Suppressor macrophage treated with lipopolysaccharide for 4 hours (primary cell): ENCODE measurements at places on chromosomes 6 and 20.

DNA sequence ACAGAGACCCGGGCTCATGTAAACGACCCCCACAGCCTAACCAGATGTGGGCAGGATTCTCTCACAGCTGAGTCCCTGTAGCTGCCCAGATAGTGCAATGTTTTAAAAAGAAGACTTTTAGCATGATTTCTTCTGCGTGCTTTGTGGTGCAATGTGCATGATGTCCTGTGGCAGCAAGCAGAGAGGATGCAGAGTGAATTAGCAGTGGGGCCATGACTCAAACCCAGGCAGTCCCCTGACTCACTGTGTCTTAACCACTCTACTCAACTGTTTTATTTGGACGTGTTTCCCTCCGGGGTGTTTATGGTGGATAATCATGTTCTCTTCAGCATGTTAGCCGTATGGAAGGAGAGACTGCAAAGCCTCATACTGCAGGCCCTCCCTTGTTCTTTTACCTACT, 247.9 kb downstream of the SLC24A3 start:
- DNase-seq = no peak

DNA sequence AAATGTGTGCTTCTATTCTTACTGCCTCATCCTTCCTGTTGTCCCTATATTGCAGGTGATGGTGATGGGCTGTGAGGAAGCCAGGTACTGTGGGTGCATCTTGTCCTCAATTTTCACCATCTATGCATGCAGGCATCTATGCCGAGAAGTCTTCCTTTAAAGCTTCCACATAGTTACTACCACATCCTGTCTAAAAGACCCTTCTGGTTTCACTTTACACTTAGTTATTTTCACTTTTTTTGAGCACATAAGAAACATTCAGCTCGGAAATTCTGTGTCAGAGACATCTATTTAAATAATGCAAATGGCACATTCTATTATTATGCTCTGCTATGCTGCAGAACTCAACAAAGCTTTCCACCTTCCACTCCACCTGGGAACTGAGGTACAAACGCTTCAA, 28.2 kb upstream of the FABP7 start:
- no peak for DNase-seq

DNA sequence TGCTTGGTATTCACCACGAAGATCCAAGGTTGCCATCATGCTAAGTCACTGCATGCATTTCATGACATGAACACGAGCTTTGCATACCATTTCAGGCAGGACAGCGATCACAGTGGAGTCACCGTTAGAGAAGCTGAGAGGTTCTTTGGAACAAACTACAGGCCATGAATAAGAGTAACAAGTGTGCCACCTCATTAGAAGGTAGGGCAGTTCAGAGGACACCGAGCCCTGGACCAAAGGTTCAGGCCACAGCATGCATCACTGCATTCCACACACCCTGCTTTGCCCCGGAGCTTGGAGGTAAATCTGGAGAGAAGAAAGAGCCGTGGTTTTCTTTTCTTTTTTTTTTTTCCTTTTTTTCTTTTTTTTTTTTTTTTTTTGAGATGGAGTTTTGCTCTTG, 66.9 kb upstream of the CDH4 start:
- no peak for DNase-seq

GRCh38 chr6:47094241-47094925, 52.3 kb upstream of the ADGRF1 start:
- peak; percentile 81 for DNase-seq

DNA sequence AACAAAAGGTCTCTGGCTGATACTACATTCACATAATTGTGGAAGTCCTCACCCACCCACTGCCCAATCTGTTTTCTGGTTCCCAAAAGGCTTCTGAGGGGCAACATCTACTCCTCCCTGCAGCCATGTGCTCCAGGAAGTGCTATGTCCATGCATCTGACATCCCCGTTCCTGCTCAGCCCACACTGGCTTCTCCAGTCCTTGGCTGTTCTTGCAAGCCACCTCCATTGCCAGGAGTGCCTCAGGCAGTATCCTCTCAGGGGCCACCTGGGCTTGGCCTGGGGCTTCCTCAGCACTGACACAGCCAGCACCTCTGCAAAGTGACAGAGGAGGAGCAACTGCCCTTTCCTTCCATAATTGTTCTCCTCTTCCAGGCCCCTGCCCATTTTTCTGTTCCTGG, 18.3 kb downstream of the ARHGAP18 start:
- no peak for DNase-seq

GRCh38 chr6:125019918-125020317, 57.7 kb downstream of the RNF217 start:
- DNase-seq = no peak

- peak; percentile 93 for DNase-seq
Observed at GRCh38 chr6:43702534-43703440, 15.2 kb upstream of the MRPS18A start.

GRCh38 chr20:16257021-16257420, 316.2 kb downstream of the KIF16B start:
- DNase-seq = no peak

DNA sequence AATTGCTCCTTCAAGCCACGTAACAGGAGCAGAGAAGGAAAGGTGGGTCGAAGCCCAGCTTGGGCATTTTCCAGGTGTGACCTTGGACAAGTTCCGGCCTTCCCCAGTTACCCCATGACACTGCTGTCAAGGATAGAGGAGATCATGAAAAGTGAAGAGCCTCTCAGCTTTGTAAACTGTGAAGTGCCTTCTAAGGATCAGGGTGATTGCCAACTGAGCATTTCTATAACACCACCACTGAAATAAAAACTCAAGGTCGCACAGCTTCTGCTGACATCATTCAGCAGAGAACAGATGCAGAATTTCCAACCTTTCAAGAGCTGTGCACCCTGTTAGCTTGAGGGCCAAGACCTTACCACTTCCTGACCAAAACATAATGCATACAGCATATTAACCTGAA, 24.0 kb upstream of the ZMYND8 start:
- DNase-seq = peak; percentile 15

GRCh38 chr6:363291-363690, 28.3 kb upstream of the IRF4 start:
- no peak for DNase-seq
